T follicular helper cell (primary cell): ENCODE measurements at places on chromosomes 5 and 9.
A peak's percentile ranks its signal among the peaks of the same experiment; 100 is the strongest.

- DNase-seq: no peak
Observed at GRCh38 chr5:96093890-96094381, 132.3 kb upstream of the ELL2 start.

GRCh38 chr9:123955637-123956036, 25.7 kb upstream of the DENND1A start:
- no peak for DNase-seq

- DNase-seq: no peak
Observed at GRCh38 chr5:34042321-34042720, 692 bp downstream of the C1QTNF3 start.

- no peak for DNase-seq
Observed at GRCh38 chr9:36448017-36448416, 47.9 kb upstream of the RNF38 start.

DNA sequence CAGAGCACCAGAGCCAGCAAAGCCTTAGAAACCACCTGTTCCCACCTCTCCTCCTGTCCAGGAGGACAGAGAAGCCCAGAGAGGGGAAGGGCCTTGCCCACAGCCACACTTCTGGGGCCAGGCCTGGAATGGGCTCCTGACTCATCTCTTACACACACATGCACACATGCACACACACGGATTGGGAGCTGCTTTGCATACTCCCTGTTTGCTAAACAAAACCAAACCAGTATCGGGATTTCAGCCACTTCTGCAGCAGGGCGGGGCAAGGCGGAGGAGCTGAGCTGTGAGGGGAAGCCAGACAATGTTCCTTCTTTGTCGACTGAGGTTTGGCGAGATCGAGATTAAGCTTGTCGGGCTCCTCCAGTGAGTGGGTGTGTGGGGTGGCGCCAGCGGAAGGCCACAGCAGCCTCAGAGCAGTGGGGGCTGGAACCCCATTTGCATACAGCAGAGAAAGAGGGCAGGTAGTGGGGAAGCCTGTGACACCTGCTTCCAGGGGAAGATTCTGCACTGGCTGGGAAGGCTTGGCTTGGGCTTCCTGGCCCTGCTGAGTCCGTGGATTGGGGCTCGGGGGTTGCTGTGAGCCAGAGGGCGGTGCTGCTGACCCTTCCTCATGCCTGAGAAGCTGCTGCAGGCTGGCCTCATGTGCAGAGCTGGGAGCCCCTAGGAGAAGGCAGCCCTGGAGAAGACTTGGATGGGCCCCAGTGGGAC, 16.1 kb downstream of the GFI1B start:
- no peak for DNase-seq

DNA sequence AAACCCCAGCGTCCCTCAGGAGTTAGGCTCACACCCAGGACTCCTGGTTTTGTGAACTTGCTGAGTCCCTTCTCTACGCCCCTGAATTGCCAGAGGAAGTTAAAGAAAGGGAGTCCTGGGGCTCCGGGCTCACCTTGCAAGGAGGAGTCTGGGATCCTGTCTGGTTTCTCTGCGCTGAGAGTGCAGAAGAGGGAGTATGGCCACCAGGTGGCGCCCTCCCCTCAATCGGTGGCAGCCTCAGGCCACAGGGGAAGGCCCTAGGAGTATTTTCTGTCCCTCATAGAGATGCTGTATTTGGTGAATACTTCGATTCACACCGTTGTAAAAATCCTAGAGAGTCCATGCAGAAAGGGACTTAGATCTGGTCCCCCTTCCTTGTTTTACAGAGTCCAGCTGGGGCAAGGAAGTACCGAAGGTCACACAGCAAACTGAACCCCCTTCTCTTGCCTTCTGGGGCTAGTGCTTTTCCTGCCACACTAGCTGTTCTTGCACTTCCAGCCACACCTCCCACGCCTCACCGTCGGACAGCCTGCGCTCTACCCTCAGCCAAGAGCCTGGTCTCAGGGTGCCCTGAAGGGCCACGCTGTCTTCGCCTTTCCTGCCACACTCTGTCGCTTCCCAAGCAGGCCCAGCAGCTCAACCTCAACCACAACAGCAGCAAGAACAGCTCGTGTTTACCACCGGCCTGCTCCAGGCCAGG, 10.2 kb downstream of the HAND1 start:
- peak; percentile 60 for DNase-seq

- DNase-seq: no peak
Observed at GRCh38 chr5:115375893-115376292, 79.4 kb upstream of the CCDC112 start.

GRCh38 chr9:93663877-93664548, 87.6 kb downstream of the PHF2 start:
- DNase-seq: no peak

DNA sequence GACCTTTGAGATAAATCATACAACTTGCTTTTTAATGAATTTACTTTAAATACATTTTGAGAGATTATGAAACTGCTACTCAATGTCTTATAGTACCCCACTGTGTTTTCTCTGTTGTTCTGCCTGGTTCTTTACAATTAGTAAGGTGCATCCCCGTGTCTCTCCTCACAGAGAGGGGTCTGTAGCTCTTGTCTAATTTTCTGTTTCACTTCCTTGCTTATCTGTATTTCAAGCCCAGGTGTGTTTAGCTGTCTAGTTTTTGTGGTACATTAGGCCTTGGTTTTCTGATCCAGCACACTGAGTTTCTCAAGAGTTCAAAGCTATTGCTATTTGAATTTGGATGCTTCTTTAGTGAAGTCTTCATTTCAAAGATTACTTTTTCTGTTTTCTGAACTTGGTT, 105.1 kb downstream of the MAST4 start:
- no peak for DNase-seq

- DNase-seq: no peak
Observed at GRCh38 chr5:74543162-74543995, 97.1 kb downstream of the ENC1 start.

DNA sequence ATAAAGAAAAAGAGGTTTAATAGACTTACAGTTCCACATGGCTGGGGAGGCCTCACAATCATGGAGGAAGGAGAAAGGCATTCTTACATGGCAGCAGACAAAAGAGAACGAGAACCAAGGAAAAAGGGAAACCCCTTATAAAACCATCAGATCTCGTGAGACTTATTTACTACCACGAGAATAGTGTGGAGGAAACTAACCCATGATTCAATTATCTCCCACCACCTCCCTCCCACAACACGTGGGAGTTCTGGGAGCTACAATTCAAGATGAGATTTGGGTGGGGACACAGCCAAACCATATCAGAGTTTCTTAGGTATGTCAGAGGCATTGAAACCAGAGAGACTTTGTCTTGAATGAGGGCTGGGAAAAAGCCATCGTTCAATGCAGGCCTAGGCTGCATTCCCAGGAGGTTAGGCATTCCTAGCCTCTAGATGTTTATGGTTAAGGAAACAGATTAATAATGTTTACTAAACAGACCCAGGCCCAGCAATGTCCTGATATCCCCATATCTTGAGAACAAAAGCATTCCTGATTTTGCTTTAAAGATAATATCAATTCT, 7.5 kb upstream of the PAIP1 start:
- DNase-seq: no peak

GRCh38 chr5:1118738-1119137, 6.9 kb upstream of the SLC12A7 start:
- DNase-seq: no peak

DNA sequence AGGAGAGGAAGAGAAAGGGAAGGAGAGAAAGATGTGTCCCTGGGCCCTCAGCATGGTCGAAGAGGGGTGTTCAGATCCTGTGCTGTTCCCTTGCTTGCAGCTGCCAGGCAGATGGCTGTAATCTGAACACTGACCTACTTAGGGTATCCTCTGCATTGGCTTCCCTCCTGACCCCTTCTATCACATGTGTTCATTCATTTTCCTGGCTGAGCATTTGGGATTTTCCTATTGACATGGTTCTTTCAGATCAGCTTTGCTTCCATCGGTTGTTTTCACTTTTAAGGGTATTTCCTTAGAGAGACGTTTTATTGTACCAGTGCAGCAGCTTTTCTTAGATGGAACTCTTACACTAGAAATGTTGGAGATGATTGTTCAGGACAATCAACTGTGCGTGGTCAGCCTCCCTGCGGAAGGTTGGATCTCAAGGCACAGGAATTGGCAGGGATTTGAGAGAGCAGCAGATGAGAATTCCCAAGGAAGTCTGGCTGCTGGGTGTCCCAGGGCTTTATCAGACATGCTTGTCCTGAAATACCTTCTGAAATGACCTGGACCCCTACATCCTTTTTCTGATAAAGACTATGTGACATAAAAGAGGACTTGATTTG, 26.0 kb downstream of the ACTBL2 start:
- DNase-seq: no peak

GRCh38 chr5:145948921-145949320, 12.5 kb downstream of the SH3RF2 start:
- DNase-seq: no peak

DNA sequence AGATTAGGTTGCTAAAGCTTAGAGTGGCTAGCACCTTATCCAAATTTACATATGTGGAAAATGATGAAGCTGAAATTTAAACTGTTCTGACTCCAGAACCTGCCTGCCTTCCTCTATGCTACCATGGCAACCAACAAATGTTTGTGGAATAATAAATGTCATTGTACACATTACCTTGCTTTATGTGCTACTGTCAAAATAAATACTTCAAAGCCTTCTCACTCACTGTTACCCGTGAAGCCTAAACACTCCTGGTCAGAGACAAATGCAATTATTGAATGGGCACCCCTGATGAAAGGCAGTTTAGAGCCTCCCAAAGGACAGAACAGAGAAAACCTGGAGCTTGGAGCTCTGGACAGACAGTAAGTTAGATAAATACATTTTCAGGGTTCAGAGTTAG, 158.6 kb downstream of the FAM114A2 start:
- DNase-seq: no peak

DNA sequence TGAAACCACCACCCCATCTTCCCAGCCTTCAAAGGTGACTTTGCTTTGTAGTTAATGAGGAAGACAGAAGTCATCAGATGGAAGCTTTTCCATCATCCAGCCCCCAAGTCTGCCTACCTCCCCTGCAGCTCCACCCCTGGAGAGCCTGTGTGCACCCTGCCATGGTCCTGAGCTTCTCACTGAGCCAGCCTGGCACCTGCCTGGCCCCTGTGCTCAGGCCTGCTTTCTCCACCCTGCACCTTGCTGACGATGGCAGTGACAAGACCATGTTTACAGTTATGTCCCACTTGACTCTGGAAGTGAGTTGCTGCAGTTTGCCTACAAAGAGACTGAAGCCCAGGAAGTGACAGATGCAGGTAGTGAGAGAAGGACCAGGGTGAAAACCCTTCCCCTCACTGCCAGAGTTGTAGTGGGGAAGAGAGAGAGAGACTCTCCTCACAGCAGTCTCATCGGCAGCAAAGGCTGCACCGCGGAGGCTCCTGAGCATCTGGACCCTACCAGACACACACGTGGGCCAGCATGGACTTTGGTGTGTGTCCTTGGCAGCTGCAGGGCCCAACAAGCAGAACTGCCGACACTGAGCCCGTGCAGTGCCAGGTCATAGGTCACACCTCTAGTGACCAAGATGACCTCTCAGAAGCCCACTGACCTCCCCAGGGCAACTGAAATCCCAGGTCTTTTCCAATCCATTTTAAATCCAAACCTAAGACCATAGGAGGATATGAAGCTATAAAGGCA, 107.1 kb downstream of the CACNA1B start:
- DNase-seq: no peak

DNA sequence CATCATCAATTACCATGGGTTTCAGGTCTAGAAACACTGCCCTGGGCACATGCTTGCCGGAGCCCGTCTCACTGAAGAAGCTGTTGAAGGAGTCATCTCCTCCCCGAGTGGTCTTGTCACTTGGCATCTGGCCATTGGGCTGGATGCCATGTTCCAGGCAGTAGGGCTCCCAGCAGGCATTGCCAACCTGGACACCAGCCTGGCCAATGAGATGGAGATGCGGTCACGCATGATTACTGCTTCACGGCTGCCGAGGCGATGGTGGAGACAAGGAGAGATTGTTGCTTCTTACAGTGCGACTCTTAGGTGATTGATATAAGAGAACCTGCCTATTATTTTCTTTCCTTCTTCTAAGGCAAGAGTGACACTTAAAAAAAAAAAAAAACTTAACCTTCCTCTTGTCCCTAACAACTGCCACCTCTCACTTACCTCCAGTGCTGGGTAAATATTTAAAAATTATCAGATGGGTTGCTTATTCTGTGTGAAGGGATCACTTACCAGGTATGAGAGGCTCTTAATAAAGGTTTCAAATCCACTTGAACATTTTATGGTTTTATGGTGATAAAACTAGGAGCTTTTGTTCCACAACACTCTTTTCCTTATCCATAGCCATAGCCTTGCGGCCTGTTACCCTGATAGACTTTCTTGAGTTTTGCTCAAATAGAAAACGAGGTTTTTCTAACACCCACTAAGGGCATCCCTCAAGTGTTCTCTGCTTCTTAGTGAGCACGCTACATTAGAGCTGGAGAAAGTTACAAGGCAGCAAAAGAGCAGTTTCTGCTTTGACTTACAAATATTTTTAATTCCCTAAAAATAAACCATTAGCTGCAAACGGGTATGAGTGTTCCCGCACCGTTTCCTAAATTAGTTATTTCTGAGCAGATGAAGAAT, 41.2 kb downstream of the NIM1K start:
- DNase-seq: no peak

GRCh38 chr5:13250464-13251291, 693.8 kb downstream of the DNAH5 start:
- DNase-seq: no peak

- DNase-seq: no peak
Observed at GRCh38 chr5:174589011-174589410, 135.4 kb upstream of the MSX2 start.

DNA sequence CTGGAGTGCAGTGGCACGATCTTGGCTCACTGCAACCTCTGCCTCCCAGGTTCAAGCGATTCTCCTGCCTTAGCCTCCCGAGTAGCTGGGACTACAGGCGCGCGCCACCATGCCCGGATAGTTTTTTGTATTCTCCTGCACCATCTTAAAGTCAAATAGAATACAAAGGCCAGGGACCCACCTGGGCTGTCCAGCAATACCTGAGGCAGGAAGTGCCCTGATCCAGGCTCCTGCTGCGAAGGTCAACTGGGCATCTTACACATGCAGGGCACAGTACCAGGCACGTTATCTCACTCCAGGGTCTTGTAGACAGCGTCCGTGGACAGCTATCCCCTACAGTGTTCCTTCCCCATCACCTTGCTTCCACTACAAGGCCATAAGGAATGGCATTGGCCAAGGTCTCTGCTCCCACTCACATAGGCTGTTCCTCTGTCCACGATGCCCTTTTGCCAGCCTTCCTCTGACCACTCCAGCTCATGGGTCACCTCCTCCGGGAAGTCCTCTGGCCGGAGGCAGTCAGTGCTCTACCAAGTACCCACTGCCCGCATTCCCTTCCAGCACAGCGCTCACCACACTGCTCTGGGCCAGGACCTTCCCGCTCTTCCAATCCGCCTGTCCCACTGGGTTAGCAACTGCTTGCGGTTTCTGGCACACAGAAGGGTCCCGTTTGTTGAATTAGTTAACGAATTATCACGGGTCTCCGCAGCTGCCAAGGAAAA, 978 bp downstream of the P4HA2 start:
- DNase-seq: no peak

DNA sequence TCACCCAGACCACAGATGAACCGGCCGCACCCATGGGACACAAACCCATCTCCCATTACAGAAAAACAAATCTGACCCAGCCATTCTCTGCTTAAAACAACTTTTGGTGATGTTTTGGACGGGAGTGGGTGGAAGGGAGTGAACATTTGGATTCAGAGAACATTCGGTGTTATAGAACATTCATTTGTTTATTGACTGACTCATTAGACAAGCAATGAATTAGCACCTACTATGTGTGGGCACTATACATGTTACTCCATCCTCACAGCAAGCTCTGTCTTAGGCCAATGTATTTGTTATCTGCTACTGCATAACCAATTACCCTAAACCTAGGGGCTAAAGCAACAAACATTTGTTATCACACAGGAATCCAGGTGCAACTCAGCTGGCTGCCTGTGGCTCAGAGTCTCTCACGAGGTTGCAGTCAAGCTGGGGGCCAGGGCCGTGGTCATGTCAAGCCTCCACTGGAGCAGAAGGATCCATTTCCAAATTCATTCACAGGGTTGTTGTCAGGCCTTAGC, 5.1 kb upstream of the ERGIC1 start:
- DNase-seq: no peak
